ENCODE measurements at places on chromosomes 6 and 20.

DNA sequence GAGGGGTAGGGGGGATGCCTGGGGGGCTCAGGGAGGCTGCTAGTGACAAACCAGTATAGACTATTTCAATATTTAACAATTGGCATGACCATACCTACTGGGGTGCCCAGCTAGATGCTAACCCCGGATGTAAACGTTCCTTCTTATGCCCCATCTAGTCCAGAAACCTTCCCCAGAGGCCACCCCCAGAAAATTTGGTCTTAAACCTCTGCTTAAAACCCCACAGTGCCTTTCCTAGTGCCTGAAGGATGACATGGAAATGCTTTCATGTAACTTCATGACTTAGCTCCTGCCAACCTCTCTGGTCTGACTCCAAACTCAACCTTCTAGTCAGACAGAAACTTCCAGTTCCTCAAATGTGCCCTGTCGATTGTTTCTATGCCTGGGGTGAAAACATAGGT is 52.0 kb downstream of the JPH2 start:
- no peak for DNase-seq

- DNase-seq, result peak; percentile 46
Measured at GRCh38 chr20:35739294-35740163, 2.5 kb downstream of the RBM39 start.

- no peak for DNase-seq
Measured at GRCh38 chr6:37536491-37537190, 36.9 kb upstream of the CCDC167 start.

- DNase-seq, result no peak
Measured at GRCh38 chr20:24910461-24910860, 38.6 kb upstream of the CST7 start.

DNA sequence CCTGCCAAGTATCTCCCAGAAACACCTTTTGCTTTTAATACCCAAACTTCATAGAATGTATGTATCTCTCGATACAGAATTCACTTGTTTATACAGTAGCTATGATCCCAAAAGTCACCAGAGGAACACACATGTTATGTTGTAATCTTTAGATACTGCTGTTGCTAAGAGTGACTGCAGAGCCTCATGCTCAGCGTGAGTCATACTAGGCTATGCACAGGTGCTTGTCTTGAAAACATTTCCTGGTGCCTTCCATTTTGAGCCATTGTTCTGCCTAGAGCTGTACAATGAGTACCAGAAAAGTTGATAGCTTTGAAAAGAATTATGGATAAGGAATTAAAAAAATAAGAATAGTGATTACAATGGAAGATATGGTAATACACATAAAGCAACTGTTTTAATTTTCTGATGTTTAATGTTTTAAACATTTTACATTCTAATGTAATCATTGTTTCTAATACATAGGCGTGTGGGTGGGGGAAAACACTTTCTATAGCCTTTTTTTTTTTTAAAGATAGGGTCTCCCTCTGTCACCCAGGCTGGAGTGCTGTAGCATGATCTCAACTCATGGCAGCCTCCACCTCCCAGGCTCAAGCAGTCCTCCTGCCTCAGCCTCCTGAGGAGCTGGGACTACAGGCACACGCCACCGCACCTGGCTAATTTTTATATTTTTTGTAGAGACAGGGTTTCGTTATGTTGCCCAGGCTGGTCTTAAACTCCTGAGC is 79.4 kb downstream of the CD24 start:
- DNase-seq, result no peak

DNA sequence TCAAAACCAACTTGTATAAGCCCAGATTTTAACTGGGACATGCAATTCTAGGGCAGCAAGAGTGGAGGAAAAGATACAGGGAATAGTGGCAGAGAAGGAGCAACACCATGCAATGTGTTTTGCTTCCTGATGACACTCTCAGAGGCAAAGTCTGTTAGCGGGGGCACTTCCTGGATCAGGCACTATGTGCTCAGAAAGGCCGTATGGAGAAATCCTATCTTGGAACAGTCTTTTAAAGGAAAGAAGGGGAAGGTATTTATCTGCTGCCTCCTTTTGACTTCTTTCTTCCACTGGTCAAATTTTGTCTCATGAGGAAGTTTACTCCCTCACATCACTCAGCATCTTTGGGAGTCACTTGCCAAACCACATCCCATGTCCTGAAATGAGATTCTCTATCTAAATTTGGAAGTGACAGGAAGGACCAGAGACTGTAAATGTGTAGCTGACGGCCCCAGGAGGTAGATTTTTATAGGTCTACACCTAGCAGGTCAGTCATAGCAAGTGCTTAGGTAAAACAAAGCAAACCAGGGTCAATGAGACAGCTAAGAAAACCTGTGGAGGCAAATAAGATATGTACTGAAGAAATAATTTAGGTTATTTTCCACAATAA is 91.7 kb upstream of the ELOVL5 start:
- DNase-seq, result no peak

GRCh38 chr6:47810885-47811284 is 29.1 kb downstream of the OPN5 start:
- DNase-seq, result no peak

- no peak for DNase-seq
Measured at GRCh38 chr6:21264288-21265033, 329.1 kb upstream of the SOX4 start.

- DNase-seq, result no peak
Measured at GRCh38 chr20:764255-764654, 4.0 kb downstream of the SLC52A3 start.

DNA sequence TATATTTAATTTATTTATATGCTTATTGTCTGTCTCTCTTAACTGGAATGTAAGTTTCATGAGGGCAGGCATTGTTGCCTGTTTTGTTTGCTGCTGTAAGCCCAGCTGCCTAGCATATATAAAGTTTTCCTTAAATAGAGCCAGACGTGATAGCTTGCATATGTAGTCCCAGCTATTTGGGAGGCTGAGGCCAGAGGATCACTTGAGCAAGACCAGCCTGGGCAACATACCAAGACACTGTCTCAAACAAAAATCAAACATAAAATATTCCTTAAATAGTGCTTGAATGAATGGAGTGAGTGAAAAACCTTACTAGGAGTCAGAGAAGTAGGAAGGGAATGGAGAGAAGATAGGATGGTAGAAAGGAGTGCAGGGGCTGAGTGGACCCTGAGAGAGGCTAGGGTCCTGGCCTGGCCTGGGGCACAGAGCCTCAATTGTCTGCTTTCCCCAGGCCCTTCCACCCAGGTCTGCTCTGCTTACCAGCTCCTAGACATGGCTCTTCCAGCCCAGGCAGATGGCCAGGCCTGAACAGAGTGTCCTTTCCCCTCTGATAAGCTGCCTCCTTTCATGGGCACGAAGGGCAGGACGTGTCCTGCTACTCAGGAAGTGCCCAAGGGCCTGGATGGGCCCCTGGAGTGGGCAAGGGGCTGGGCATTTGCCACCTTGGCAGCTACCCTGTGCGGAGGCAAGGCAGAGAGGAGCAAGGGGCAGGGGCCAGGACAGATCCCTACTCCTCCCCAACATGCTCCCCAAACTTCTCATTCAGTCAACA is 17.7 kb upstream of the BAK1 start:
- no peak for DNase-seq

DNA sequence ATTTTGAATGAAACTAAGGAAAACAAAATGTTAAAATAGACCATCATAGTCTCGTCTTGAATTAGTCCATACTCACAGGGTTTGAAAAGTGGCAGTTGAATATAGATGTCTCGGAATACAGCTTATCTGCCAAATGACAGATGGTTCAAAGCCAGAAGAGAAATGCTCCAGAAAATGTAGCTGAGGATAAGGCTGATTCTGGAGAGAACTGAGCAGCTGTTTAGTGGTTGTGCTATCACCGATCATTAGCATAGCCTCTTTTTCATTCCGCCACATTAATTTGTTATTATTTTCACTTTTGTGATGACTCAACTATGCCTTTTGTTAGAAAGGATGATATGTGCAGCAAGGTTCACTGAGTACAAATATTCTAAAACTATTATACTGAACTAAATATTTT is 390.2 kb upstream of the MAN1A1 start:
- no peak for DNase-seq

- DNase-seq, result no peak
Measured at GRCh38 chr6:140041056-140041455, 666.6 kb upstream of the CITED2 start.

- no peak for DNase-seq
Measured at GRCh38 chr6:131024565-131024964, 38.5 kb downstream of the EPB41L2 start.

DNA sequence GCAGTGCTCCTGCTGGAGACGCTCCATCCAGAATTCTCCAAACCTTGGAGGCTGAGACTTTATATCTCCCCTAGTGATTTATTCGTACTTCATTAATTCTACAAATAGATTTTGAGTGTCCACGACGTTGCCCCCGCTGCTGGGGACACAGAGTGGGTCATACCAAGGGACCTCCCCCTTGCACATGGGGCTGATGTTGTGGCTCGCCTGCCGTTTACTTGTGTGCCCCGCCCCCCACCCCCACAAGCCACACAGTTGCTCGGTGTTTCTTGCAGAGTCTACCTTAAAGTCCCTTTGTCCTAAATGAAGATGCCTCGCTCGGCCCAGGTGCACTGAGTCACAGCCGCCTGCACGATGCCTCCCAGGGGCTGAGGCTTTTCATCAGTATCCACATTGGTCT is 20.3 kb upstream of the SMOC2 start:
- no peak for DNase-seq

- DNase-seq, result no peak
Measured at GRCh38 chr20:3188823-3189413, 15.6 kb downstream of the DDRGK1 start.

- no peak for DNase-seq
Measured at GRCh38 chr20:2858591-2858990, 14.7 kb upstream of the PTPRA start.

DNA sequence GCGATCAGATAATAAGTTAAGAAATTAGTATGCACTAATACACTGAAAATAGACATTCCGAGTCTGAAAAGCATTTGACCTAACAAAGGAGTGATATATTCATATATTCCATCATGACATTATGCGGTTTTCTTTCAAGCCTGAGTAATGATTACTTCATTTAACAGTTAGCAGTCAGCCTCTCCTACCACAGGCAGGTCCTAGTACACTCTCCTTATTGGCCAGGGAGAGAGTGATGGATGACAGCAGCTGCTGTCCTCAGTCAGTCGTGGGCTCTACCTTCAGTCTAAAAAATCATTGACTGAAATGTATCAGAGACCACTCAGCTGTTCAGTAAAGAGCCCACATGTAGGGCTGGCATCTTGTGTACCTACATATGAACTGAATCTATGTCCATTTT is 33.2 kb upstream of the VGLL2 start:
- DNase-seq, result no peak

GRCh38 chr6:27216874-27217273 is 30.6 kb upstream of the PRSS16 start:
- no peak for DNase-seq

- no peak for DNase-seq
Measured at GRCh38 chr6:138196122-138196738, 22.1 kb downstream of the PBOV1 start.

DNA sequence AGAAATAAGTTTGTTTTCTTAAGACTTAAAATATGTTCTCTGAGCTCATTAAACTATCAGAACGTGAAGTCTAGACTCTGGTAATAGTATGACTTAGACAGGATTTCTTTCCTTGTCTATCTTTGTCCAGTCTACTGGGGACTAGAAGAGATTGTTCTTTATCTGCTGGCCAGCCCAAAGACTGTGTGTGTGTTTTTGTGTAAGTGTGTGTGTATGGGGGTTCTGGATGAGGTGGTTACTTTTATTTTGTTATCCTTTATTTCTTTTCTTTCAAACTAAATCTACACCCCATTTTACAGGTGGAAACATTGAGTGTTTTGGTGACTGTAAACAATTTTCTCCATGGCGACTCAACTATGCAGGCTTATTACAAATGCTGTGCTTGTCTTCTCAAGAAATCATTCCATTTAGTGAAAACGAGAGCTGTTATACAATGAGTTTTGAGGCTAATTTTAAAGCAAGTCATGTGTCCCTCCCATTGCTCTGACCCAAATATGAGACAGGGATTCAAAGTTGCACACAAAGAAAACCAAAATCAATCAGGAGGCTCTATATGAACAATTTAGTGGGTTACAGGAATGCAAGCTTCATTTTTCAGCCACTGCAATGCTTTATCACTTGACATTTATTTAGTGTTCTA is 97.6 kb downstream of the ELOVL5 start:
- DNase-seq, result no peak

DNA sequence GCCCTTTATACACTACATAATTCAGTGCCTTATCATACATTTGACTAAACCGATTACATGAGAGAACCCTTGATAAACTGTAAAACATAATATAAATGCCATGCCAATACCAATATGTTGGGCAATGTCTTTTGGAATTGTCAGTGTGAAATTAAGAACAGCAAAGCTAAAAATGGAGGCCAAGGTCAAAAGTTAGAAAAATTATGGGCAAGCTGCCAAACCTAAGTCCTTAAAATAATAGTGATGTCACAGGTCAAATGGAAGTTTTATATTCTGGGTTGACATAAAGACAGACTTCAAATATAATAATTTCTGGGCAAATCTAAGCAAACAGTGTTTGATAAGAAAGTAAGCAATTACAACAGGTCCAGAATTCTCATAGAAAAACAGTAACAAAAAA is 696.7 kb downstream of the RNF144B start:
- DNase-seq, result no peak

GRCh38 chr6:89310929-89311328 is 4.2 kb downstream of the GABRR2 start:
- DNase-seq, result no peak

GRCh38 chr6:40389254-40389653 is 197.9 kb downstream of the LRFN2 start:
- no peak for DNase-seq

- no peak for DNase-seq
Measured at GRCh38 chr6:132752255-132752654, 5.4 kb downstream of the VNN2 start.

GRCh38 chr20:52675375-52675774 is 296.8 kb upstream of the TSHZ2 start:
- no peak for DNase-seq

- no peak for DNase-seq
Measured at GRCh38 chr6:130113201-130113710, 94.9 kb downstream of the L3MBTL3 start.

DNA sequence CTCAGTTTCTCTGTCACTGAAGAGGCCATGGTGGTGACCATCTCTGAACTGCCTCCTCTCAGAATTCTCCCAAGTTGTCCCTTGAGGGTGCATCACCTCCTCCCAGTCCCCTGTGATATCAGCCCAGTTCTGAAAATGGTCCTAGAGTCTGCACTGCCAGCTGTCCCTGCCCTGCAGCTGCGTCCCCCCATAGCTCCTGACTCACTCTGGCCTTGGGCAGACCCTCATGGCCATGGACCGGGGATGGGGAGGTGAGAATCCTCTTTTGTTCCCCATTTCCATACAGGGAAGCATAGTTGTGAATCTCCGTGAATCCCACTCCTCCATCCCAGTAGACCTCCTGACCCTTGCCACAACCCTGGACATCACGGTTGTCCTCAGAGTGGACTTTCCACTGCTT is 4.5 kb downstream of the ETV7 start:
- DNase-seq, result no peak

- no peak for DNase-seq
Measured at GRCh38 chr6:19852927-19853326, 15.8 kb downstream of the ID4 start.

DNA sequence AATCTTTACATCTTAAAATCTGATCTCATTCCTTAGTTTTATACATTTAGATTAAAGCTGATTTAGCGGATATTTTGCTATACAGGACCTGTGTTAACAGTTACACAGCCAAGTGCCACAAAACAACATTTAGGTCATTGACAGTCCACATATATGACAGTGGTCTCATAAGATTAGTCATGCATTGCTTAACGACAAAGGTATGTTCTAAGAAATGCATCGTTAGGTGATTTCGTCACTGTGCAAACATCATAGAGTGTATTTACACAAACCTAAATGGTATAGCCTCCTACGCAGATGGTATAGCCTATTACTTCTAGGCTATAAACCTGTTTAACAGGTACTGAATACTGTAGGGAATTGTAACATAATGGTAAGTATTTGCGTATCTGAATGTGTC is 21.6 kb downstream of the ADGRG6 start:
- DNase-seq, result no peak
